Stimulated activated CD4-positive, alpha-beta T cell treated with anti-CD3 and anti-CD28 coated beads, Interleukin-15, amount 100 ng/mL, for 1 hour (primary cell): ENCODE measurements at places on chromosomes 4 and X.

DNA sequence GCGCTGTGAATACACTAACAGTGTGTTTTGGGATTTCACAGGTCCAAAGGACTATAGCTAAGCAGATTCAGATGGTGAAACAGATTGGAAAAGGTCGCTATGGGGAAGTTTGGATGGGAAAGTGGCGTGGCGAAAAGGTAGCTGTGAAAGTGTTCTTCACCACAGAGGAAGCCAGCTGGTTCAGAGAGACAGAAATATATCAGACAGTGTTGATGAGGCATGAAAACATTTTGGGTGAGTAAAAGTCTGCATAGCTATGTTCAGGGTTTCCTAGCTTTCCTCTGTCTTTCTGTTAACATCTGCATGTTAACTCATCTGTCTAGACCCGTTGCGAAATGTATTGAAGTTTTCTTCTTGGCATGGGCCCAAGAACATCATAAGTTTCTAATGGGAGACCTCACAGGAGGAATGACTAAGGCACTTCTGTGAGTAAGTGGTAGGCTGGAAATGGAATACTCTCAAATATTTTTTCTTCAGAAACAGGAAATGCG, 372.1 kb downstream of the BMPR1B start:
- no peak for DNase-seq

GRCh38 chr4:7193030-7193958, 956 bp downstream of the SORCS2 start:
- no peak for DNase-seq

DNA sequence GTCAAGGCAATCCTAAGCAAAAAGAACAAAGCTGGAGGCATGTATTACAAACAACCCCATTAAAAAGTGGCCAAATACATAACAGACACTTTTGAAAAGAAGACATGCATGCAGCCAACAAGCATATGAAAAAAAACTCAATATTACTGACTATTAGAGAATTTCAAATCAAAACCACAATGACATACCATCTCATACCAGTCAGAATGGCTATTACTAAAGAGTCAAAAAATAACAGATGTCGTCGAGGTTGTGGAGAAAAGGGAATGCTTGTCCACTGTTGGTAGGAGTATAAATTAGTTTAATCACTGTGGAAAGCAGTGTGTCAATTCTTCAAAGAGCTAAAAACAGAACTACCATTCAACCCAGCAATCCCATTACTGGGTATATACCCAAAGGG, 604.6 kb upstream of the GRIA3 start:
- DNase-seq = no peak

GRCh38 chr4:57043347-57044251, 64.9 kb downstream of the POLR2B start:
- DNase-seq = no peak

DNA sequence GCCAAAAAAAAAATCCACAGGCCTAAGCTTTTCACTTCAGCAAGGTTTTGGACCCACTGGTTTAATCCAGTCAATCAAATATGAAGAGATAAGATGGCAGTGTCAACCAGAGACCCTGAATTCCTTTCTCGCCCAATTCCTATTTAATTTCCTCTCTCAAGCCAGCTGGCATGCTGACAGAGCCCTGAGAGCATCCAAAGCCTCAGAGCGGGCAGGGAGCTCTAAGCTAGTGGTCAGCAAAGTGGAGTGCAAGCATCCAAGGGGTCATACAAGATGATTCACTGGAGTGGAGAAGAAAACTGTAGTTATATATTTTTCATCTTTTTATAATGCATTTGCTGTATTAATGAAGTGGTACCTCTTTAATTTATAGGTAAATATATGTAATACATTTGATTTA, 37.8 kb upstream of the PRPS2 start:
- DNase-seq = no peak

DNA sequence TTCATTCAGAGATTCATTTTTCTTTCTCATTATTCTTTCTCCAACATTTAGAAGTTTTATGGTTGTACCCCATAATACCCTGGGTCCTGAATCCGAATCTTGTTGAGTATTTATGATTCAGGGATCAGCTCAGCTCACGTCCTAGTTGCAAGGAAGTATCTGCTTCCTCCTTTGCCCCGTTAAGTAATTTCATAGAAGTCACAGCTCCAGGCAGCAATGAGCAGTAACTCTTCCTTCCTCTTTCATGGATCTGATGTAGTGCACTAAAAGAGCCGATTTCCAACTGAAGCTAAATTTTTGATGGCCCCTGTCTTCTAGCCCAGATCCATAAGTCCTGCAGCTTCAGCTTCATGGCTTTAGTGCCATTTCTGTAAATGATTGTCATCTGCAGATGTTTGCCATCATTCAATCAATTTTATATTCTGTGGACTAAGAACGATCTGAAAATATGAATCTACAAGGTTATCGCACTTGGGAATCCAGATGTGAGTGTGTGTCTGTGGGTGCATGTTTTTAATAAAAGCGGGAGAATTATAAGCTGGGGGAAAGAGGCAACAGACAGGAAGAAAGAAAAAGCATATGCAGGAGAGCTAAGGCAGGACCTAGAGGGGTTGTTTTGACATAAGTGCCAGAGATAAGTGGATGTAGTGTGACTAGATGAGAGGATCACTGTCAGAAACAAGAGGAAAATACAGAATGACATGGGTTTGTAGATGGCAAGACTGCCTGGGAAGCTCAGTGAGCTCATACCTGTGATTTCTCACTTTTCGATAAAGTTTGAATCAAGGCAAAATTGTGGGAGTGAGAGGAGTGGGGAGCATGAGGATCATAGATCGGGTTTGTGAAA, 17.5 kb downstream of the VEGFD start:
- DNase-seq = no peak
